Mesendoderm (in vitro differentiated cells): ENCODE measurements at places on chromosomes 2 and 18.

DNA sequence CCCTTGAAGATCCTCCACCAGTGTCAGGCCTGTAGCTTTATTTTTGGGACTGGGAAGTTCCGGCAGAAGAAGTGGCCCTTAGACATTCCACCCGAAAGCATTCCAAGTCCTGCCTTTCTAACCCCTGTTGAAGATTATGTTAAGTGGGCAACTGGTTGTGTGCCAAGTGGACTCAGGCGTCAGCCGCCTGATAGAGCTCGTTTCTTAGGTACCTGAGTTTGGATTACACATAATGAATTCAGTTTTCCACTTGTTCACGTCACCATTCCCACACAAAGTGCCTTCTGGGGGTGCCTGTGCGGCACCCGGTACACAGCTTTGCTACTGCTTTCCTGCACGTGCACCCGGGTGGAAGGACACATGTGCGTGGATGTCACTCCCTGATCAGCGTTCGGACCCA, 156.5 kb downstream of the PTGR3 start:
- DNase-seq, result no peak

DNA sequence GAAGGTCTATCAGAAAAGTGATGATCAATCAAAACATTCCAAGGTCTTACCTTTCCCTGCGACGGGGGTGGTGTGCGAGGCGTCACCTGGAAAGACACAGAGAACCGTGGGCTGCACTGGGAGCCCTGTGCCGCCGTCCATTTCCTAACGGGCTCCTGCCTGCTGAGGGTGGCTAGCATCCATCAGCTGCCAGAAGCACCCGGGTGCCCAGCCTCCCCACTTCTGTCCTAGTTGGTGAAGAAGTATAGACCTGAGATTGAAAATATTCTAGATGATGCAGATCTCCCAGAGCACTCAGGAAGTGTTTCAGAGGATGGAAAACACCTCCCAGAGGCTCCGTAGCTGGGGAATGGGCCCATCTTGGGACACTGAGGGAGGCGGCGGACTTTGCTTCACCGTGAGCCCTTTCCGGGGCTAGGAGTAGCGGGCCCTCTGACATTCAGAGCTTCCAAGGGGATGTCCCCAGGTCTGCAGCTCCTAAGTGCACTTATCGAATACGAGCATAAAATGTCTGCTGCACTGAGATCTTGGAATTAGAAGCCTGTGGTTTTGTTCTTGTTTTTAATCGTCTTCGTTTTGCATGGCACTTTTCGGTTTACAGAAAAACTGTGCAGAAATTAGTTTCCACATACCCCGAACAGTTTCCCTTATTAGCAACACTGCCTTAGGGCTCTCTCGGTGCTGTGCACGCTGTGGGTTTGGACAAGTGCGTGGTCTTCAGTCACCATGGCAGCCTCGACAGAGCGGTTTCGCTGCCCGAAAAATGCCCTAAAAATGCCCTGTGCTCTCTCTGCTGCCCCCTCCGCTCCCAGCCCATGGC, 143.5 kb downstream of the MBP start:
- no peak for DNase-seq

- no peak for DNase-seq
Measured at GRCh38 chr2:81981585-81981984, 1677.0 kb upstream of the LRRTM1 start.

- DNase-seq, result no peak
Measured at GRCh38 chr18:44786688-44787087, 106.0 kb downstream of the SETBP1 start.

DNA sequence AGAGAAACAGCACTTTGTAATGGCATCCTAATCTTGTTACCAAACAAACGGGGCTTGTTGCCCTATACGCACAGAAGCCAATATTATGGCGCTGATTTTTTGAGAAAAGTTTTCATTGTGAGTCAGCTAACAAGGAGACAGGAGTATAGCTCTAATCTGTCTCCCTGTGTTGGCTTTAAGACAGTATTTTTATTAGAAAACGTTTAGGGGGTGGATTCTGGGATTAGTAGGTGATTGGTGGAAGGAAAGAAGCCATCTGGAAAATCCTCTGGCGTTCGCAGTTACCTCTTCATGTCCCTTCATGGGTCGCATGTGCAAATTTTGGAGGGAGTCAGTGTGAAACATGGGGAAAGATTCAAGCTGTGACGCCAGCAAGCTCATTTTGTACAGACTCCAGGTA, 698 bp upstream of the TMEM237 start:
- DNase-seq, result peak; percentile 19

DNA sequence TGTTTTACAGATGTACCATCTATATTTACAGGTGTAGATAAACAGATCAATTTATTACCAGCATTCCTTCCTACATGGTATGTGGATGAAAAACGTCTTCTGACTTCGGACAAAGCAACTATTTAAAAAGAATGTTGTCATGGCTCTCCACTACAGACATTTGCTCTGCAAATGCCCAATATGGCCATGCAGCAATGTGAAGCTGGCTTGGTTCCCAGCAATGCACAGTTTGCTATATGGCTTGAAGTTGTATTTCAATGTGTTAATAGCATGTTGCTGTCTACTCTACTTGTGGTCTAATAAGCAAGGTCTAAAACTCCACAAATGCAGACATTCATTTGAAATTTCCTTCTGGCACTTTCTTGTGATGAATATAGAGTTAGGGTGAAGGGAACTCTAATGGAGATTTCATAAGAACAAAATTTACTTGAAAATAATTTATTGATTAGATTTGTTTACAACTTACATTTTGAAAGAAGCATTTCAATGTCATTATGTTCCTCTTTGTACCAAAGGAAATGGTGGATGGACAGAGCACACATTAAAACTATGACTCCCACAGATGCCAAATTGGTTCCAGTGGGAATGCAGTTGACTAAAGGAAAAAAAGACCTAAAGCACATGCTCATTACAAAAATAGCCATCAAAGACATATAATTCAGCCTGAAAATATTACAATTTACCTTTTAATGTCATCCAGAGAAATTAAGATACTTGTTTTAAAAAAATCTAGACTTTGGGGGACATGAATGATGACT, 234.0 kb downstream of the DYM start:
- no peak for DNase-seq

- DNase-seq, result no peak
Measured at GRCh38 chr2:95158441-95158840, 1.2 kb downstream of the ZNF514 start.

GRCh38 chr2:161552015-161552414, 72.2 kb upstream of the SLC4A10 start:
- no peak for DNase-seq

DNA sequence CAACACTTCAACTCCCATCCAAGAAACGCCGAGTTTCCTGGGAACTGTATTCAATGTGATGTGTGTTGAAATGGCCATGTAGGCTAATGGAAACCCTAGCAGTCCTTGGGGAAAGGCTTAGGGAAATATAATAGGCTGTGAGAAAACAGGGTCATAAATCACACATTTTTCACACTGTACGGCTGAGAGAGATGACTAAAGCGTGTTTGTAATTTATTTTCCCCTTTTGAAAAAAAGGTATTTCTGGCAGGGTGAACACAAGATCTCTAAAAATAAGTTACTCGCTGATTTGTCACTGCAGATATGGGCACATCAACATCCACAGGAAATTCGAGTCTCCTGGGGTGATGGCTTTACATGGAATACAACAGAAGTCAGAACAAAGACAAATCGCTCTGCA, 109.6 kb upstream of the ST6GAL2 start:
- DNase-seq, result no peak

- DNase-seq, result peak; percentile 22
Measured at GRCh38 chr2:11022591-11023273, 111.0 kb downstream of the KCNF1 start.

DNA sequence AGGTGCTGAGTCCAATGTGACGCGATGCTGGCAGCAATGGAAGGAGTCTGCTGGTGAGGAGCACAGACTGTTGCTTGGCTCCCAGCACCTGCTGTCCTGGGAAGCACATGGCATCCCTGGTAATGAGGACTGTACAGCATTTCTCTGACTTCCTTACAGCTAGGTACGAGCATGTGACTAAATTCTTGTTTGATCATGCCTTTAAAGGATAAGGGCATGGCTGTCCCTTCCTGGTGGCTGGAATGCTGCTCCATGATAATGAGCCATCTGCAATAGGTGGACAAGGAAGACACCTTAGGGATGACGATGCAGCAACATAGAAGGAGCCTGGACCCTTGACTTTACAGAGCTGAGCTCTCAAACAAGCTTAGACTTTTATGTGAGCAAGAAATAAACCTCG, 278.0 kb upstream of the SPRED2 start:
- peak; percentile 4 for DNase-seq

- no peak for DNase-seq
Measured at GRCh38 chr18:58660915-58661314, 10.3 kb upstream of the MALT1 start.

GRCh38 chr2:98605076-98605475, 3.2 kb downstream of the COA5 start:
- DNase-seq, result no peak

GRCh38 chr2:27929916-27930486, 39.5 kb downstream of the BABAM2 start:
- no peak for DNase-seq

DNA sequence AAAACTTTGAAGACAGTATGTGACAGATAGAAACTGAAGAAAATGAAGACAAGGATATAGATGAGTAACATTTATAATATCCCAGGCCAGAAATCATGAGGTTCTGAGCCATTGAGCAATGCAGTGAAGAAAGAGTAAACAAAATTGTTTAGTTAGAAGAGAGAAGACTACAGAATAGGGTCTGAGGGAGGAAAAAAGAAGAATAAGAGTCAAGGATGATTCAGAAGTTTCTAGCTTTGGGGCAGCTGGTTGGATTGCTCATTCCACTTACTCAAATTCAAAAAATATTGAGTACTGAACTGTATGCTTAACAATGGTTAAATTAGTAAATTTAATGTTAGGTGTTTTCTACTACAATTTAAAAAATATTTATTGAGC, 155.0 kb upstream of the OTX1 start:
- no peak for DNase-seq

GRCh38 chr2:158598862-158599517, 142.2 kb downstream of the PKP4 start:
- DNase-seq, result no peak

DNA sequence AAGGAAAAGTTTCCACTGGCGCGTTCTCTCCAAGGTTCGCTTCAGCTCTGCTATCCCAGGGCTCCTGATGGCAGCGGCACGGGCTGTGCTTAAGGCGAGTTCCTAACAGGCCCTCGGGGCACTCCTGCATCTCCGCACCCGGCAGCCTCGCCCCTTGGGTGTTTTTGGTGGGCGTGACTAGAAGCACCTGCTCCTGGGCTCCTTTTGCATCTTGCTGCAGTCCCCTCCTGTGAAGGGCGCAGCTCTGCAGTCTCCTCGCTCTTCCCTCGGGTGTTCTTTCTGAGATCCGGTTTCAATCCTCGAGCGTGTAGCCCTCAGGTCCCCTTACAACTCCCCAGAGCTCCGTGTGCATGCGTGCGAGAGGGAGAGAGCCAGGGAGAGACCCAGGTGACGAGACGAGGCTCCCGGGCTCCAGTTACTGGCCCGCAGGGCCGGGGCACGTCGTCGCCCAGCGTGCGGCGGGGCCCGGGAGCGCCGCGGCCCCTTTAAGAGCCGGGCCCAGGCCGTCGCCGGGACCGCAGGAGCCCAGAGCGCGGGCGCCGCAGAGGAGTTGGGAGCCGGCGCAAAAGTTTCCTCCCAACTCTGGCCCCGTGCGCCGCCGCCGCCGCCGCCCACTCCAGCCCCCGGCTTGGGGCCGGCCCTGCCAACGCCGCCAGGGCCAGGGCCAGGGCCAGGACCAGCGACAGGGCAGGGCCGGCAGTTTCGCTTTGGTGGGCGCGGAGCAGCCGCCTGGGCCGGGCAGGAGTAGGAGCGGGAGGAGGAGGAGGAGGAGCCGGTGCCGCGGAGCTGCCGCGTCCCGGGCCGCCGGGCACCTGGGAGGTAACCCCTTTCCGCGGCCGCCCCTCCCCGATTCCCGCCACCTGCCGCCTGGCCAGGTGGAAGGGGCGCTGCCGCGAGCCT, at the start of gene PARD3B:
Gene PARD3B, plus strand, starts transcription at position 515 of the 900 bp plus-strand sequence. CDS start 525 bp downstream, outside the sequence.
- peak; percentile 77 for DNase-seq

DNA sequence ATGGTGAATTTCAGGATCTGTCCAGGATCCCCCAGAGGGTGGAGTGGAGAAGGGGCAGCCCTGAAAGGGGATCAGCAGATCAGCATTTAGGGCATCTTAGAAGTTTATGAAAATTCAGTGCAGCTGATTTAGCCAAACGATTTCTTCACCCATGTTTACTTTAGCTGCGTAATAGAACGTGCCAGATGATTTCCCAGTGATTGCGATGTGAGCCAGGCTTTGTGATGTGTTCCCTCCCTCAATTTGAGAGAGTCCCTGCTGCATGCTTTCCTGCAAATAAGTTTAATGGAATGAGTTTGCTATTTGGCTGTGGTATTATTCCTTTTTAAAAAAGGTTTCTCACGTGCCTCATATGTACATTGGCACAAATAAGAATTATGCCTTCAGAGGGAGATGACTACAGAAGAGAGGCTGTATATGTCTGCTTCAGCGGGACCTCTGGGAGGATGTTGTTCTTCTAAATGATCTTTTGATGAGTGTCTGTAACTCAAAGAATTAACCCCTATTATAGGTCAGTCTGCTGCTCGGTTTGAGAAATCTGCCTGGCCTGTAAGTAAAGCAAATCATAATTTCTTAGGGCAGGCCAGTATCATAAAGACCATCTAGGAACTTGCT, 111.9 kb downstream of the MRO start:
- DNase-seq, result no peak

GRCh38 chr2:174717273-174717672, 47.0 kb downstream of the CHRNA1 start:
- DNase-seq, result no peak

- peak; percentile 83 for DNase-seq
Measured at GRCh38 chr2:109516445-109517117, 97.2 kb downstream of the SEPTIN10 start.

DNA sequence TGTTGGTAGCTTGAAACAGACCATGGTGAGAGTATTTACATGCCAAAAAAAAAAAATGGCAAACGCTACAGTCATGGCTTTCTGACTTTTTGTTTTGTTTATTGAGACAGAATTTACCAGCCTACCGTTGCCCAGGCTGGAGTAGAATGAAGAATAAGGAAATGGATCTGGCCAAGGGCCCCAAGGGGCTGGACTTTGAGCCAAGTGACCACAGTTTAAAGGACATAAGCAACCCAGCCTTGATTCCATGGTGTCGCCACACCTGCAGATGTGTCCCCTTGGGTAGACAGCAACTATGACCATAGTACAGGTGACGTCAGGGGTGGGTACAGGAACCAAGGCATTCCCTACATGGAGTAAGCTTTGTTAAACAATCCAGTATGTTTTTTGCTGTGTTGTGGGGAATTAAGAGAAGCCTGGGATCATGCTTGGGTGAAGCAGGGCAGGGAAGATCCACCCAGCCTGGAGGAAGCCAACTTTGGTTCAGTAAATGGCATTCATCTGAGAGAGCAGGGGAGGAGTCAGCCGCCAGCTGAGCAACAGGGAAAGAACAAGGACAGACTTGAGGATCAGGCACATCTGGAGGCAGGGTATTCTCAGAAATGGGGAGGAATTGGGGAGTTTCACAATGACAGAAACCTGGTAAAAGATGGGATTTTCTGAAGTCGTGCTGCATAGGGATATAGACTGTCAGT, 110.3 kb upstream of the SH3BP4 start:
- no peak for DNase-seq

DNA sequence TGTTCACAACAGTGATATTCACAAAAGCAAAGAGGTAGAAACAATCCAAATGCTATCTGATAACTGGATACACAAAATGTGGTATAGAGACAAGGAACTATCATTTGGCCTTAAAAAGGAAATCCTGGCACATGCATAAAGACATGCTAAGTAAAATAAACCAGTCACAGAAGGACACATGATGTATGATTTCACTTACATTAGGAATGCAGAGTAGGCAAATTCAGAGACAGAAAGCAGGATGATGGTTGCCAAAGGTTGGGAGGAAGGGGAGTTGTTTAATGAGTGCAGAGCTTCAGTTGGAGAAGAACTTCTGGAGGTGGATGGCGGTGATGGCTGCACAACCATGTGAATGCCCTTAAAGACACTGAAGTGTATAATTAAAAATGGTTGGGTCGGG, 38.1 kb downstream of the ATP8B1 start:
- no peak for DNase-seq
